ENCODE measurements at places on chromosomes 5 and 9.

GRCh38 chr9:114507726-114508125 lies 2.5 kb upstream of the WHRN start:
- DNase-seq = no peak

- DNase-seq = no peak
Observed at GRCh38 chr5:158943057-158943456, 156.7 kb downstream of the EBF1 start.

GRCh38 chr9:133303266-133304157 lies 28.5 kb upstream of the ABO start:
- DNase-seq = no peak

GRCh38 chr5:148913985-148914431 lies 87.6 kb downstream of the ADRB2 start:
- no peak for DNase-seq

DNA sequence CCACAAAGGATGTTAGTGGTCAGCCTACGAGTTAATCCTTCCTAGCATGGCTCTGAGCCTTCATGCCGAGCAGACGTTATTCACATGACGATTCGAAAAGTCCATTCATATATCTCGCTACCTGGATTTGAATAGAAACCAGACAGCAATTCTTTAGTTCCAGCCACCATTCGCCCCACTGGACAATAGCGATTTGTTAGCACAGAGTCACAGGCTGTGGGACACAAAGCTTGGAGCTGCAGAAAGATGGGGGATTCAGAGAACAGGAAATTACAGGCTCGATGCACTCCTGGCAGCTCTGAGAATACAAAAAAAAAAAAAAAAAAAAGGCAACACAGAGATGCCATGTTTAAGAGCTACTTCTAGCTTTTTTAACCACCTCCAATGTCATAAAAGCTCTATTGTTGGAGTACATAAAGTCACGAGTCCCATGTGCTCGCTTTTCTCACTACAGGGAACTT lies 110.7 kb downstream of the NR6A1 start:
- DNase-seq = no peak

DNA sequence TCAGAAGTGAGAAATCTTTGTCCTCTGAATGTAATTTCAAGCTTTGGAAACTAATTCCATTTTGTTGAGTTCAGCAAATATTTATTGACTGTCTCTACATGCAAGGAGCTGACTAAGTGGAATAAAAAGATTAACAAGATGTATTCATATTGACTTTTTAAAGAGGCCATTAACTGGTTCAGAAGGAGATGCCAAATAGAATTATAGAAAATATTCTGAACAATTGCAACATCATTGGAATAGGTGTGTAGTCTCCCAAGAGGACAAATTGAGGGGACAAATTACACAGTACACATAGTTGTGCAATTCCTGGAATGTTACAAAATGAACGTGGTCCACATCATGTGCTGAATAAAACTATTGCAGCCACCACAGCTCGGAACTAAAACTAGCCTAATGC lies 224.2 kb downstream of the NPR3 start:
- no peak for DNase-seq

- DNase-seq = no peak
Observed at GRCh38 chr5:103402851-103403250, 144.3 kb downstream of the MACIR start.

- DNase-seq = no peak
Observed at GRCh38 chr9:8160787-8161186, 361.2 kb upstream of the DMAC1 start.

DNA sequence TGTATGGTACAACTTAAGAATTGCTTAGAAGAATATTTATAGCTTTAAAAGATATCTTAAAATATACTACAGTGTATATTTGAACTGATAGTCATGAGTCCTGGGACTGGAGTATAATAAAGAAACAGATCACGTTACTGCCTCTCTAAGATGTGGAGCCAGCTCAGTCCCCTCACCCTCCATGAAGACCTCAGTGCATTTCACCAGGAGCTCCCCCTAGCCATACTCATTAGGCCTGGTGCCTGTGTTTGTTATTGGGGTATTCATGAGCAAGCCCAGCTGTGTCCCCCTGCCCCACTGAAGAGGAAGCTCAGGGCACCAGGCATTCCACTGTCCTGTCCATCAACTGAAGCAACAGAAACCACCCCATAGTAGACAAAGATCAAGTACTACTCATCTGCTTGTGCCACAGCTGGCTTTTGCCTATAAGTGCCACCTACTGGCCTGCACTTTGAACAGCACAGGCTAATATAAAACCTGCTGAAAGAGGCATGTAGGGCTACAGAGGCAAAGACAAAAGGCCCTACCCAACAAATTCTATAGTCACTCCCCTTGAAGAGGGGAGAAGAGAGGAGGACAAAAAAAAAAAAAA lies 850.2 kb upstream of the NUDT12 start:
- DNase-seq = no peak

DNA sequence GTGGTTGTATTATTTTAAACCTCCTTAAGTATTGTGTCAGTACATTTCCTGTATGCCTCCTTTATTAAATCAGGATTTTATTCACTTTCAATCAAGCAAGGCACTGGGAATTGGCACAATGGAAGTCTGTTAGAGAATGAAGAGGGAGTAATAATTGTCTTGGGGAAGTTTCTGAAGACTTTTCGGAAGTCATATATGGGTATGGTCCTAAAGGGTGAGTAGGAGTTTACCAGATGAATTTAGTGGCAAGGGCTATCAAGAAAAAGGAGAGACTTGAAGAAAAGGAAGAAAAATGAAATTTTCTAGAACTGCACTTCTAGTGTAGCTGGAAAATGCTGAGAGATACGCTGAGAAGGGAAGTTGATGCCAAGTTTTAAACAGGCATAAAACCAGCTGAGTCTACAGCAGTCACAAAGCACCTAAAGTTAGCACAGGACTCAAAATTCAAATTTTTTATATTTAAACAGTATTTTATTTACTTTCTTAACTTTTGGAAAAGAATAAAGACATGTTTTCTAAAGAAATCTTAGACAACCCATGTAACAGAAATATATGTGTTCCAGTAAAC lies 184.9 kb downstream of the SMC2 start:
- DNase-seq = no peak

GRCh38 chr5:156794687-156795086 lies 55.4 kb upstream of the PPP1R2B start:
- DNase-seq = no peak

- DNase-seq = no peak
Observed at GRCh38 chr9:15271403-15271802, 35.6 kb downstream of the TTC39B start.

DNA sequence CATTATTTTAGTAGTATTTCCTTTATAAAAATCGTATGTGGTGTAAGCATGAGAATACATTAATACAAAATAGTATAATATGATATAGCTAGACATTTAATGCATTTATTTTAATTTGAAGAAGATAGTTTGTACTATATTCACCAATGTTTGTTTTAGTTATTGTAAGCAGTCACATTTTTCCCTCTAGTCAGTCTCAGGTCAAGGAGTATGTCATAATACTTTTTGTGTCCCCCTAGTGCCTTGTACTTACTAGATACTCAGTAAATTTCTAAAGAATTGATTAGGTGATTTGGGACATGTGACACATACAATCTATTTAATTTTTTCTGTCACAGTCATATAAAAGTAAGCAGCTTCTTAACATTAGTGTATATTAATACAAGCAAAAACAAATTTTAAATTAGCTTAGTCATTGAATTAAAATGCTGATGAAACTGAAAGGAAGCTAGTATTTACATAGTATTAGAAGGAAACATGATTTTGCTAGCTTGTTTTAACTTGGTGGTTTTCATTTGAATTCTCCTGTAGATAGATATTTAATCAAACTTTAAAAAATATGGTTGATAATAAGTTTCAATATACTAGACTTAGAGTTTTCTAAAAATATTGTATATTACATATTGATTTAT lies 242.2 kb downstream of the FER start:
- DNase-seq = no peak

- no peak for DNase-seq
Observed at GRCh38 chr9:134377976-134378375, 51.7 kb downstream of the RXRA start.

Data from stimulated activated CD8-positive, alpha-beta memory T cell treated with anti-CD3 and anti-CD28 coated beads, Interleukin-7, amount 100 ng/mL, for 1 hour (primary cell).